ENCODE measurements at places on chromosomes 11 and 22. TPM values are rescaled to one million over a fixed set of nuclear protein-coding genes. Genes with fewer than 3 reads are reported as not detected.

The OR5A1 gene
- total RNA-seq, result 0.07 TPM

The SLN gene
- not detected for total RNA-seq

The HINFP gene
- 16.3 TPM for total RNA-seq

The YPEL1 gene
- total RNA-seq, result 1.8 TPM

The SLC22A9 gene
- total RNA-seq, result not detected

The ESAM gene
- not detected for total RNA-seq

The PTPMT1 gene
- total RNA-seq, result 174 TPM

The CARD18 gene
- total RNA-seq, result not detected

The APOA4 gene
- not detected for total RNA-seq

The TTC28 gene
- 12.4 TPM for total RNA-seq

The IGLL1 gene
- total RNA-seq, result 171 TPM

The LGR4 gene
- total RNA-seq, result 0.04 TPM

The EMID1 gene
- total RNA-seq, result 0.26 TPM

The PNPLA3 gene
- not detected for total RNA-seq

The ASCL2 gene
- total RNA-seq, result not detected

The CDC42EP1 gene
- not detected for total RNA-seq

The FAM227A gene
- total RNA-seq, result 3.7 TPM

The DERL3 gene
- 16.3 TPM for total RNA-seq

The JAML gene
- 9.1 TPM for total RNA-seq

The DSCAML1 gene
- not detected for total RNA-seq

The CENATAC gene
- 25.0 TPM for total RNA-seq

The POGLUT3 gene
- total RNA-seq, result 33.4 TPM

Measured in Karpas-422 (cell line).